ENCODE measurements at places on chromosomes 2 and 18.
A peak's percentile ranks its signal among the peaks of the same experiment; 100 is the strongest.

- no peak for DNase-seq
Observed at GRCh38 chr18:6010284-6010683, 115.0 kb upstream of the TMEM200C start.

DNA sequence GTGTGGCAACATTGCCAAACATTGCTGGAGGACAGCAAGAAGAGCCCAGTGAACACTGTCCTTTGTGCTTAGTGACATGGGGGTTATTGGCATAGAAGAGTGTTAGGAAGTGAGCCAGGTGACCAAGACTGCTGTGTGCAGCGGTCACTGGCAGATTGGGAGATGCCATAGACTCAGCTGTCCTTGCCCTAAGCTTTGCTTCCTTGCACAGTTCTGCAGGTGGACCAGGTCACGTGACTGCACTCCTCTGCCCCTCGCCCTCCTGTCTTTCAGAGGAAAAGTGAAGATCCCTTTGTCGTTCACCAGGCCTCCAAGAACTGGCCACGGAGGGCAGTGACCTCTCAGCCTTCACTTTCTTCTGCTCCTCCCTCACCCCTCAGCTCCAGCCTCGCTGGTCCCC is 215.6 kb upstream of the SMIM21 start:
- no peak for DNase-seq

- no peak for DNase-seq
Observed at GRCh38 chr2:148554459-148555247, 89.9 kb upstream of the EPC2 start.

DNA sequence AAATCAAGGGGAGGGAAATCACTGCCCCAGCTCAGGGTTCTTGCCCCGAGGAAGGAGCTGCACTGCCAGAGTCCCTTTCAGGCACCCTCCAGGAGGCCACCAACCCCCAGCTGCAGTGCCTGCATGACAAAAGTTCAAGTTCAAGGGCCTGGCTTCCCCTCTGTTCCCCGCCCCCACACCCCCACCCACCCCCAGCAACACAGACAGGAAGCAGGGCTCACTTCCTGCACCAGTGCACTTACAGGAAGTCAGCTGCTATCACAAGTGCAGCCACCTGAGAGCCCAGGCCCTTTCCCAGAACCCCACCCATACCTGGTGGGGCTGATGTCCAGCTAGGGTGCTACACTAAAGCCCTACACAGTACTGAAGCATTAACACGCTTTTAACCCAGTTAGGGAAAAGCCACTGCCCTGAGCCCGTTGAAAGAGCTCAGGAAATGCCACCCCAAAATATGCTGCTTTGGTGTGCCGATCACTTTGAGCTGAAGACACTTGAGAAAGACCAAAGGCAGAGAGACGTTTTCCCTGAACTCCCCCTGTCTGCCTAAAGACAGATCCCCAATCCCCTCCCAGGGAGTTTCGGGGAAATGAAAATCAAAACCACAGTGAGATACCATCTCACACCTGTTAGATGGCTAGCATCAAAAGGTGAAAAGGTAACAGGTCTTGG is 109.9 kb upstream of the CAB39 start:
- no peak for DNase-seq

GRCh38 chr2:237744613-237745249 is 53.8 kb upstream of the RBM44 start:
- peak; percentile 67 for DNase-seq

GRCh38 chr18:3547891-3548615 is 98.1 kb downstream of the TGIF1 start:
- no peak for DNase-seq

GRCh38 chr18:45430041-45430440 is 185.2 kb upstream of the SLC14A2 start:
- DNase-seq: no peak

GRCh38 chr18:32469190-32469651 is 1.5 kb downstream of the GAREM1 start:
- no peak for DNase-seq

DNA sequence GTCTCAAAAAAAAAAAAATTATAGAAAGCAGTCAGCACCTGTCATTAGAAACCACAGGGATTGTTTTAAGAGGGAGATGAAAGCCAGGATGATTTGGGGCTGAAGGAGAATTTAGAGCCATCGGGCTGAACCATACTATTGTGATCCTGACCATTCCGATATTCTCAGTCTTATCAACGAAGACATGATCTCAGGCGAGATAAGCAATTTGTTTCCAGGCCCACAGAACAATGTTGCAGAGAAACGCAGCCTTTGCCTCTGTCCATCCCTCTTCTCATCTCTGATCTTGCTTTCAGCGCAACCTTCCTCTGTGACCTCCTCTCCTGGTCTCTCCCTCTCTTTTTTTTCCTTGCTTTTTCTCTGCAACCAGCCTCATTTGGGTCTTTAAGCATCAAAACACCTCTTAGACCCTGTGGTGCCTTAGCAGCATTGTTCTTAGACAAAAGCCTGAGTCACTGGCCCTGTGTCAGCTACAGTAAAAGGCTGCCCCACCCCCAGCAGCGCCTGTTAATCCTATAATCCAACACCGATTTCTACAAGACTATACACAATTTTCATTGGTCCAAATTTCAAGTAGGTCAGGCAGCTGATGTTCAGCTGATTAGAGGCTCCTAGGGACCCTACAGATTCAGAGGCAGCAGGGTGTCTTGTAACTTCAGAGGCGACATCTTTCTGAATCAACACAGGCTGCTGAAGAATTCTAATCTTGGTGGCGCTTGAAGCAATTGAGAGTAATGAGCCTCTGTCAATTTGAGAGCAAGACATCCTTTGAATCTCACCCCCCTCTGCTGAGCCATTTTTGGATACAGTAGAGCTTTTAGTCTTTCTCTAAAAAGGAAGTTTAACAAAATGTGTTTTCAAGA is 206.0 kb downstream of the NCK2 start:
- no peak for DNase-seq

- no peak for DNase-seq
Observed at GRCh38 chr2:3189076-3189591, 188.5 kb downstream of the EIPR1 start.

DNA sequence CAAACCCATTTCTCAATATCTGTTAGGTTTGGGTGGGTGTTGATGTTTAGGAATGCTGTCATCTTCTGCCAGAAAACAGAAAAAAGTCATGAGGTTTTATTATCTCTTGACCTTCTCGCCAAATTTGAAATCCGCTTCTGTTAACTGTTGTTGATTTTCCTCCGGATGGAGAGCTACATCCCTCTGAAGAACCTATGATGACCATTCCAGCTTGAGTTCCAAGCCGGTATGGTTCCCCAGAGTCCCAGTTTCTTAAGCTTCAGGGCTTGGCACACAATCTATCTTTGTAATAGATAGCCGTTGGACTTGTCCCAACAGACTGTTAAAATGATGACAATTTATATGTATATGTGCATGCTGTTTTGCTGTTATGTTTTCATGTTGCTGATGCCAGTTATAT is 1201.0 kb downstream of the LRP1B start:
- DNase-seq: no peak

DNA sequence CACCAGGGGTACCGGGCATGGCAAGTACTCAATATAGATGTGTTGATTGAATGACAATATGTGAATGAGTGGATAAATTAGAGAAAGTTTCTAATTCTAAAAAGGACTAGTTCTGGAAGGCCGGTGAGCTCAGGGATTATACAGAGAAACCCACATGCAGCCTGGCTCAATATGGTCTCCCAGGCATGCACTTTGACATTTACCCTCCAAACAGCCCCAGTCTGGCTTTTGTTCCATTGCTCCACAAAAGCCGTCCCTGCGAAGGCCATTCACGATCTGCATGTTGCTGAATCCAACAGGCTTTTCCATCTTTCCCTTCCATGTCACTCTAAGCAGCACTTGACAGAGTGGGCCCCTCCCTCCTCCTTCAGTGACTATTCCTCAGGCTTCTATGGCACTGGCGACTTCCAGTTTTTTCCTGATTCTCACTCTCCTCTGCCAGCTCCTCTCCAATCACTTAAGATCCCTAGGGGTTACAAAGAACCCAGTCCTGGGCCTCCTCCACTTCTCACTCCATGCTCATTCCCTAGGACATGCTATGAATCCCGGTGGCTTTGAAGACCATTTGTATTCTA is 266.7 kb downstream of the AFF3 start:
- no peak for DNase-seq

DNA sequence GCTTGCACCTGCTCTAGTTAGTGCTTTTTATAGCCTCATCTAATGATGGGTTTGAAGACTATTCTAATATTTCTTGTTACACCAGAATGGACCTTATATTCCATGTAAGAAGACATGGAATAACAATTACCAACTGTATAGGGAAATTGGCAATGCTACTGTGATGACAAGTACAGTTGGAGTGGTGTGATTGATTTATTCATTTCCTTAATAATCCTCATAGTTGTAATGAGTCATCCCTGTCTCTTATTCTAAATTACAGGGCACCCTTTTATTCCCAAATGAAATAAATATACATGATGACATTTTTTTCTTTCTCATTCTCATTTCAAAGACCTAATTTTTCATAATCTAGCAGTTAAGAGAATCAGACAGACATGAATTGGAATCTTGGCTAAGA is 18.3 kb upstream of the TLK1 start:
- DNase-seq: no peak

- no peak for DNase-seq
Observed at GRCh38 chr2:205129531-205129930, 552.8 kb upstream of the NRP2 start.

DNA sequence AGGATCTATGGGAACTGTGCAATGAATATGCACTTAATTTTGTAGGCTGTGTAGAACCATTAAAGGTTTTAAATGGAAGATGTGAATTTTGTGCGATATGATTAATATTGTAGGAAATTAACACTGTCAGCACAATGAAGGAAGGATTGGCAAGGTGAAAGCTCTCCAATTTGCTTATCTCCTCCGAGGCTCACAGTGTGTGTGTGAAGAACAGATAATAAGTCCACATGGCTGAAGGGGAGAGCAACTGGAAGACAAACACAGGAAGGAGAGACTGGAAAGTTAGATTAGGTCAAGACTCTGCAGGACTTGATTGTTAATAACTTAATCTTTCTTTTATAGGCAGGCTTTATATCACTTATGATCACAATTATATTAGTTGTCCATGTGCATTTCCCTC is 269.7 kb upstream of the VRK2 start:
- DNase-seq: no peak

- no peak for DNase-seq
Observed at GRCh38 chr2:68918497-68918896, 34.2 kb downstream of the GKN2 start.

- no peak for DNase-seq
Observed at GRCh38 chr2:42046819-42047487, 868 bp upstream of the PKDCC start.

GRCh38 chr2:121128741-121129659 is 156.0 kb downstream of the TFCP2L1 start:
- DNase-seq: no peak

- DNase-seq: no peak
Observed at GRCh38 chr2:13057671-13058070, 340.9 kb downstream of the TRIB2 start.

DNA sequence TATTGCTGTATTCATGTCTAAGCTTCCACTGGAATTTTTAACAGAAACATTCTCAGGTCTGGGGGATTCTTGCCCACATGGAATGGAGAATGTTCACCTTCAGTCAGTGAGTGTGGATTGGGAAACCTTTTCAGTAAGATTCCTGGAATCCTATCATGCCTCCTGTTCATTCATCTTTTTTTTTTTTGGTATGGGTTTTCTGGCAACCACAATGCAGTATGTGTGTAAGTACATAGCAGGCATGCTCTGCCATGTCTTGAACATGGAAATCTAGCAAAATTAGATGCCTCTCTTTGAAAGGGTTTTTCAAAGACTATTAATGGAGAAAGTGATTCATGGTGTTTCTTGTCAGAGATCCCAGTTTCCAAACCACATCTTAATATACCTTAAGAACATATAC is 176.5 kb downstream of the LTBP1 start:
- no peak for DNase-seq

- DNase-seq: no peak
Observed at GRCh38 chr18:63817441-63818051, 42.3 kb downstream of the SERPINB7 start.

DNA sequence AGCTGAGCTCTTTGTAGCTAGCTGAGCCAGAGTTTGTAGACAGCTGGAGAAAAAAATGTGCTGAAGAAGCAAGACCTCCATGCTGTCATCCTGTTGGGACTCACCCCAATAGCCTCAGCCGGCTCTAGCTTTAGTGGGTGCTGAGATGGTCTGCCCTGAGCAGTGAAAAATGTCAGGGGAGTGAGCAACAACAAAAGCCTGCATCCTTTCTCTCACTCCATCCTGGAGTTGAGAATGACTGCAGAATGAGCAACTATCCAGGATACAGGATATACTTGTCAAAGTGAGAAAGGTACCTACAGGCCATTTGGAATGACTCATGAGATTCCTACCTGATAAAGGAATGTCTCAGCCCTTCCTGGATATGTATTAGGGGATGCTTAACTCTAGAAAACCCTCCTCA is 146.1 kb upstream of the DLX2 start:
- no peak for DNase-seq

GRCh38 chr2:230430957-230431910 is 15.2 kb downstream of the SP100 start:
- DNase-seq: no peak
